Brain pericyte (primary cell): ENCODE measurements at places on chromosomes 3 and 15.

GRCh38 chr15:34812369-34812768 lies 17.0 kb upstream of the ACTC1 start:
- no peak for DNase-seq

GRCh38 chr3:113717818-113718217 lies 21.4 kb upstream of the USF3 start:
- no peak for DNase-seq

- no peak for DNase-seq
These were observed 27.4 kb upstream of the FURIN start for GRCh38 chr15:90840954-90841353.

- DNase-seq, result no peak
These were observed 31.7 kb upstream of the HACD2 start for GRCh38 chr3:123616593-123616992.

DNA sequence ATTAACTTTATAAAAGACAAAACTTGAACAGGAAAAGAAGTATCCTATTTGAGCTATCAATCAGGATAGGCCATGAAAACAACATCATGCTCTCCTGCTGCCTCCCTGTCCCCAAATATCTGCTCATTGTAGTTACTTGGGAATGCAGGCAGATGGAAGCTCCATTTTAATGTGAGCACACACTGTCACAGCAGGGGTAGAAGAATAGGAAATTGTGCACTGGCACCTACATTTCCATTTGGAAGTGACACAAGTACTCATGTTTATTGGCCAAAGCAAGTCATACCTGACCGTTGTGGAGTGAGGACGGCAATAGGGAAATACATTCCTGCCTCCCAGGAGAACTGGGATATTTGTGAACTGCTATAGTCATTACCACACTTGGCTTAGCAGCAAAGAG lies 52.4 kb downstream of the ASTE1 start:
- no peak for DNase-seq

GRCh38 chr15:33005582-33005981 lies 188.9 kb downstream of the FMN1 start:
- DNase-seq, result no peak

GRCh38 chr3:32454111-32454510 lies 48.5 kb downstream of the CMTM6 start:
- DNase-seq, result no peak

GRCh38 chr3:128004661-128005060 lies 47.6 kb upstream of the SEC61A1 start:
- no peak for DNase-seq

DNA sequence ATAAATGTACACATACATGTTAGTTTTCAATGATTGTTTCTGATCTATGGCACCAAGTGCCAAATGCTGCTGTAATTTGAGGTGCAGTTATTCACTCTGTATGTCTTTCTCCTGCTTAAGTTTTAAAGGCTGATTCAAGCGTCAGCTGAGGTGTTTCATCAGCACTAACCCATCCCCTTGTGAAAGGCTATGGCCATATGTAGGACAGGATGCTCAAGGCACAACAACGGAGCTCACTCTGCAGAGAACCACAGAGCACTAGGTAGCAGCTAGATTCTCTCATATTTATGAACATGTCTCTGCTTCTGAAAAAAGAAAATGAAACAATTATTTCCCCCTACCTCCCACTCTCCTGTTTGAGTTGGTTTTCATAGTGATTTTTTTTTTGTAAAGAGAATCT lies 340.0 kb upstream of the TMCO5A start:
- DNase-seq, result no peak

- DNase-seq, result no peak
These were observed 733.4 kb downstream of the TUSC7 start for GRCh38 chr3:117443014-117443413.

DNA sequence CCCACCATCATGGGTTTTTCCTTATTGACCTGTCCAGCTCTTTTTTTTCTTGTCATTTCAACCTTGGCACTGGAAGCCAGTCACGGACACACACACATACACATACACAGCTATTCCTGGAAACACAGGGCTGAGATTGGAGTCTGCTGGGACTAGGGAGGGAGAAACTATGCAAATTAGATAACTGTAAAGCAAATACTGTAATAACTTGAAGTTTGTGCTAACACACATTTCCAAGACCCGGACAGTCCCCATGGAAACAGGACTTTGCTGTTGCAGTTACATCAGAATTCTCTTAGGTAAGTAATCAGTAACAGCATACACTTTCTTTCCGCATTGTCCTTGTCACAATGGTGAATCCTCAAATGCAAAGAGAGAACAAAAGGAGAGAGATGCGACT lies 304.4 kb downstream of the KBTBD8 start:
- DNase-seq, result no peak

DNA sequence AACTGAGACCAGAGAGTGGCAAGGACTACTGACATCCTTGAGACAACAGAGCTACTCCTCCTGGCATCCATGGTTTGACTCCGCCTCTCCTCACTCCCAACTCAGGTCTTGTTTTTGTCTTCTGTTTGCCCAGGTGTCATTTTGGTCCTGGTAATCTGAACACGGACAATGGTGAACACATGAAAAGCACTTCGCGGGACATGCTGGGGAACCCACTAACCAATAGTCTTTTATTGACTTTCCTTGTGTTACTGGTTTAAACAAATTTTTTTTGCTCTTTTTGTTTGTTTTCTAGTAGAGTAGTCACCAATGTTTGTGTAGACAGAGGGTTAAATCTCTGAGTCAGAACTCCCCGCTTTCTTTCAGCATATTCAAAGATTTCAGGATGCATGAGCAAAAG lies 38.4 kb downstream of the LARP6 start:
- DNase-seq, result no peak

DNA sequence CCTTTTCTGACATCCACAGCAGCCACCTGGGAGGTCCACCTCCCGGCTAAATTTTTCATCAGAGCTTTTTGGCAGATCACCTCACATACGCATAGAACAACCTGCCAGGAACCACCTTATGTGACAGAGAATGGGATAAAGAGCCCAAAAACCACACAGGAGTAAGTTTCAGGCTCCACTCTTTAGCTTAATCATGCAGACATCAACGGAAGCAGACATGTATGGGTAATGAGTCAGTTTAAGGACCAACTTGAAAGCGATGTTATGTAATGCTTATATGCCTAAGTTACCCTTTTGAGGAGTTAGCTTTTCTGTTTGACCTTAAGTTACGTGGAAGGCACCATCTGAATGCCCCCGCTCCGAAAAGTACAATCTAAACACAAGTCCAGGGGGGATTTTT lies 183.3 kb upstream of the BHLHE40 start:
- DNase-seq, result no peak

DNA sequence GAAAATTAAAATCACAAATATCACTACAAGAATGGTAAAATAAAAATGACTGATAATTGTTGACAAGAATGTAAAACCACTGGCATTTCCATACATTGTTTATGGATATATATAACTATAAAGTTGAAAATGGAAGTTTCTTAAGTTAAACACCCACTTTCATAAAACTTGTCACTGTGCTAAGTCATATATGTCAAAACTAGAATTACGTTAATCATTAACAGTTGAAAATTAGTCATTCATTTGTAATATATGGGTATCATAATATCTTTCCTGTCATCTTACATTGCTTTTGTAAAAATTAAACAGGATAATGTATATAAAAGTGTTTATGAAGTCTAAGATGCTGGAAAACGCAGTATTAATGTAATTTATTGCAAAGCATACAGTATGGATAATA lies 1398.6 kb upstream of the ALCAM start:
- no peak for DNase-seq

- no peak for DNase-seq
These were observed 5.5 kb upstream of the UBR1 start for GRCh38 chr15:43111354-43111753.

DNA sequence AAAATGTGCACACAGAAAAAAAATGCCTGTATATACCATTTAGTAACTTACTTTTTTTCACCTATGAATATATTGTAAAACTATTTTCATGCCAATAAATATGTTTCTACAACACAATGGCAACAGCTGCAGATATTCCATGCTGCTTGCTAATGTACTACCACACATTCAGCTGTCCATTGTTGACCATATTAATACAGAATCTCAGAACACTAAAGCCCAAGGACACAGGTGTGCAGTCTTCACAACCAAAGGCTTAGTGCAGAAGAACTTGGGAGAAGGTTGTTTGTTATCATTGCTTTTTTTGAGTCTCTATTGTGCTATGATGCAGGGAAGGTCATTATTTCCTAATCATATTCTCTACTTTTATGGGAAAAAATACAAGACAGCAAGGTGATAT lies 79.6 kb downstream of the DIPK2A start:
- no peak for DNase-seq

- DNase-seq, result no peak
These were observed 54.9 kb upstream of the ATP2B2 start for GRCh38 chr3:10560060-10560861.

GRCh38 chr3:188853856-188854771 lies 317.7 kb upstream of the TPRG1 start:
- no peak for DNase-seq

- no peak for DNase-seq
These were observed 28.1 kb downstream of the ATRIP start for GRCh38 chr3:48474619-48475018.

GRCh38 chr3:195445885-195446284 lies 3.1 kb upstream of the ACAP2 start:
- no peak for DNase-seq

- no peak for DNase-seq
These were observed 55.0 kb downstream of the ATP2C1 start for GRCh38 chr3:130948929-130949328.

GRCh38 chr15:73467758-73468157 lies 24.8 kb downstream of the REC114 start:
- no peak for DNase-seq

DNA sequence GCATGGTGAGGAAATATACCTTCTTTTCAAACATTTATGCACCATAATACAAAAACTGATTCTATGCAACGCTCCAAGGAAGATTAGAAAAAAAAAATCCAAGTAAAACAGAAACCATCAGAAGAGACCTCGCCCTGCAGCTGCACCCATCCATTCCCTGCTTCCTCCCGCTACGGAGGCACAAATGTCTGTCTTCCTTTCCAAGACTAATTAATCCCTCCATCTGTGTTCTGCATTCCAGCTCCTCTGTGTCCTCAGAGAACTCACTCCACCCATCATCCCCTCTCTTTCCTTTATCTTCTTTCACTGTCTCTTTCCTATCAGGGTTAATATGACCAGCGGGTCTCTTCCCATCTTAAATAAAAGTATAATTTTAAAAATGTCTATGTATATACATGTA lies 196.1 kb downstream of the ADAMTSL3 start:
- DNase-seq, result no peak

DNA sequence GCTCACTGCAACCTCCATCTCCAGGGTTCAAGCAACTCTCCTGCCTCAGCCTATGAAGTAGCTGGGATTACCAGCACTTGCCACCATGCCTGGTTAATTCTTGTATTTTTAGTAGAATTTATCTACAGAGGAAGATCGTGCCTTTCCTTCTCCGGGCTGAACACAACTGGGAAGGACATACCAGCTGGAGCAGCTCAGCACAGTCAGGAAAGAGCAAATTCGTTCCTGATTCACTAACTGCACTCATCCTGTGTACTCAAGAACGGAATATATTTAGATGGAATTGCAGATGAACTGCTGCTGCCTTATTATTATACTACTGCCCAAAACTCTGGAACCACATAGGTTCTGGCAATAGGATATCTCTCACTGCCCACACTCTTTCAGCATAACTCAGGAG lies 27.1 kb upstream of the P4HTM start:
- no peak for DNase-seq

GRCh38 chr3:39524107-39524506 lies 56.6 kb downstream of the MOBP start:
- DNase-seq, result no peak

DNA sequence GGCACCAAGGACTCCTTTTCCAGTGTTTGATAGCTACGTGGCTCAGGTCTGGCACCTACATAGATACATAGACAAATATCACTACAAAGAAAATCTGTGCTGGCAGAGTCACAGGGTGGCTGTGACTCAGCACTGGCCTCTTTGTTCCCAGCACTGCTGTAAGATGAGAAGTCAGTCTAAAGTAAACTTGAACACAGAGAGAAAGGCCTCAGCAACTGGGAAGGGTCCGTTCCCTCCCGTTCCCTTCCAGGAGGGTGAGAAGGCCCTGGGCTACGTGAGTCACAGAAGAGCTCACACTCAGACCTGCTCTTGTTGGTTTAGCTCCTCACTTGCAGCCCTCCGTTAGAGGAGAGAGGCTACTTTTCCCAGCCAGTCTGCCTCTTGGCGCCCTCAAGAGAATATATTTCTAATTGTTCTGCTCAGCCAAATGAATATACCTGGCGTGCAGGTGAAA lies 23.1 kb downstream of the ANXA2 start:
- DNase-seq, result peak; percentile 94

DNA sequence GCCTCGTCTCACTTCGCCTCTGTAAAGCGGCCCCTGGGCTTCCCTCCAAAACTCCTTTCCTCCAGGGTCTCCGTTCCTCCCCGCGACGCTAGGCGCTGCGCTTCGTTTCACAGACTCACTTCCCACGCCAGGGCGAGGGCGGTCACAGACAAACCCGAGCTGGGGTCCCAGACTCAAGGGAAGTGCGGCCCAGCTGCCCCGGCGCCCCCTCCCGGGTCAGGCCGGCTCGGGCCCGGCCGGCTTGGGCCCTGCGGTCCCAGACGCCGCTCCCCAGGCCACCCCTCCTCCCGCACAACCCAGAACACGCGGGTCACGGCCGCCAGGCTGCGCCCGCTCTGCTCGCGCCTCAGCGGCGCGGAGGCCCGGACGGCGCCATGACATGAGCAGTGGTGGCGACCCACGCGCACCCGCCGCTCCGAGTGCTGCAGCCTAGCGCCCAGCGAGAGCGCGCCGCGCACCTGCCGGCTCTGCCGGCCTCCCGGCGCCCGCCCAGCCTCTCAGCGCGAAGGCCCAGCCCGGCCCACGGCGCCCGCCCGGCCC lies 547 bp downstream of the NUP210 start:
- no peak for DNase-seq

- no peak for DNase-seq
These were observed 11.2 kb downstream of the CCNB2 start for GRCh38 chr15:59116141-59116540.

DNA sequence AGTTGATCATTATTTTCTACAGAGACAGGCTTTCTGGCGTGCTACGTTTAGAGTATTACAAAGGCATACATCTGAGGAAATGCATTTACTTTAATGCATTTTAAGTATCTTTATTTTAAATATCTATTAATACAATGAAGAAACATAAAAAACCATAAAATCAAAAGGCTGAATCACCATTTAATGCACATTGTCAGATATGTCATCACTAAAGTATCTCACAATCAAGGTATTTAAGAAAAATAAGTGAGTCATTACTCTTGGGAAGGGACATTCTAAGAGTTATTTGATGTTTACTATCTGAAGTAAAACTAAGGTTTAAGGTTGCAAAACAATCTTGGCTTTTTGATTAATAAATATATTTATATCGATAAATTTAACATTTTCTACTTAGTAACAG lies 102.2 kb downstream of the CTNNB1 start:
- no peak for DNase-seq

DNA sequence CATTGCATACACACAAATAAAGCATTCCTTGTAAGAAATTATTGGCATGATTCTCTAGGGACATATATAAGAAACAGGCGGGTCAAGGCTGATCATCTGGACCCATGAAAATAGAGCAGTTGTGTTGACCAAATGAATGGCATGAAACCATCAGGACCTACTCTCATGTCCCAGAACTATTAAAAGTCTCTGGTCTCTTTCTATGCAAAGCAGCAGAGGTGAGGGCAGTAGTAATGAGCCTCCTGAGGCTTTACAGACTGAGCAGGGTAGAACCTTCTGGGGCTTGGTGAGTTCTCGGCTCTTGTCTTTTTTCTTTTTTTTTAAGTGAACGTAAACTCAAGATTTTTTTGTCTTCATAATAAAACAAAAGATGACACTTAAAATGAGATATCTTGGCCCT lies 9.3 kb downstream of the GLDN start:
- DNase-seq, result no peak

- no peak for DNase-seq
These were observed 879 bp upstream of the EIF5A2 start for GRCh38 chr3:170909129-170909903.
